ENCODE measurements at places on chromosomes 12 and 14.

DNA sequence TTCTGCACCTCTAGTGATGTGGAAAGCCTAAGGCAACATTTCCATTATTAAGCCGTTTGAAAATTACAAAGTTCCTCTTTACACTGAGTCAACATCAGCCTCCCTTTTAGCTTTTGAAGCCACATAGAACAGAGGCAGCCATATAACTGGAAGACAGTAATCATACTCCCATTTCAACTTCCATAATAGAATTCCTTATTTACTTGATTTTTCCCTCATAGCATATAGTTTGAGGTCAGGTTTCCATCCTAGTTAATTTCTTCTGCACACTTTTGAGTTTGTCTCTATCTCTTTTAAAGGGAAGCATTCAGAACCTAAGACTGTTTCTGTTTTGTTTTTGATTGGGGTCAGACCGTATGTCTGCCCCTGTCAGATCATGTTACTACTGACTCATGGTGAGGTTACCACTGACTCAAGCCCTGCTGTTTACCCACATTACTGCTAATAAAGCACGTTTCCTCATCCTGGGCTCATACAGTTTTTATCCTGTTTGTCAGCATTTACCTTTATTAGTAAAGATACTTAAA, 161.0 kb downstream of the SLC38A4 start:
- no peak for DNase-seq

DNA sequence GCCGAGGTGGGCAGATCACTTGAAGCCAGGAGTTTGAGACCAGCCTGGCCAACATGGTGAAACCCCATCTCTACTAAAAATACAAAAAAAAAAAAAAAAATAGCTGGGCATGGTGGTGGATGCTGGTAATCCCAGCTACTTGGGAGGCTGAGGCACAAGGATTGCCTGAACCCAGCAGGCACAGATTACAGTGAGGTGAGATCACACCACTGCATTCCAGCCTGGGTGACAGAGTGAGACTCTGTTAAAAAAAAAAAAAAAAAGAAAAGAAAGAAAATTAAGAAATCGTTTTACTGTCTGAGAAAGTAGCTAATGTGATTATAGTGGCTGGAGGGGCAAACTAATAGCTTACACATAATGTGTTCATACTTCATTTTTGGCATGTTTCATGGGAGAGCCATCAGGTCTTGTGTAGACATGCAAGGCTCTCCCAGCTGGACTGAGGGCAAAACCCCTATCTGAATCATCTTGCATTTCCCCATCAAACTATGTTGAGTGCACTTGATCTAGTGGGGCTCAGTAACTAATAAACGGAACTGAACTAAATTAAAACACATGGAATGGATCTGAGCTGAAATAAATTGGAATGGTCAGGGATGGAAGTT, 16.2 kb downstream of the KIF21A start:
- DNase-seq: no peak

GRCh38 chr12:102051431-102051965, 10.3 kb downstream of the WASHC3 start:
- DNase-seq: no peak

- DNase-seq: no peak
Observed at GRCh38 chr14:65107200-65107599, 4.9 kb upstream of the MAX start.

DNA sequence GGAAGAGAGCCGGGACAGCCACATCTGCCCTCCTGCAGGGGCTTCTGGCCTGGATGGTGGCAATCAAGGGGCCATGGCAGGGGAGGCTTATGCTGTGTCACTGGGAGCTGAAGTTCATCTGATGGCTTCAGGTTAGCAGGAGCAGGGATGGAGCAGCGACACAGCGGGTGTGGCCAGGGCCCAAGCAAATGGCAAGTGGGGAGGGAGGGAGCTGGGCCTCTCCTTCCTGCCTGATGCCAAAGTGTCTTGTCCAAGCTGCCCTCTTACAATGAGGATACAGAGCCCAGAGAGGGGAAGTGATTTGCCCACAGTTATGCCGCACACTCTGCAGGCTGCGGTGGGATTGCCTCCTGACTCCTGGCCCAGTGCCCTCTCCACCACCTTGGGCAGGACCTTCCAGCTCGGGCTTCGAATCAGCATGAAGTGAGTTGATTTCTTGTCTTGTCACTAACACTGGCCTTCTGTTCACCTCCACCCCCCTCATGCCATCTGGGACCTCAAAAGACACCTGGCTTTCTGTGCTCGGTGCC, 51.3 kb downstream of the IQSEC3 start:
- no peak for DNase-seq

DNA sequence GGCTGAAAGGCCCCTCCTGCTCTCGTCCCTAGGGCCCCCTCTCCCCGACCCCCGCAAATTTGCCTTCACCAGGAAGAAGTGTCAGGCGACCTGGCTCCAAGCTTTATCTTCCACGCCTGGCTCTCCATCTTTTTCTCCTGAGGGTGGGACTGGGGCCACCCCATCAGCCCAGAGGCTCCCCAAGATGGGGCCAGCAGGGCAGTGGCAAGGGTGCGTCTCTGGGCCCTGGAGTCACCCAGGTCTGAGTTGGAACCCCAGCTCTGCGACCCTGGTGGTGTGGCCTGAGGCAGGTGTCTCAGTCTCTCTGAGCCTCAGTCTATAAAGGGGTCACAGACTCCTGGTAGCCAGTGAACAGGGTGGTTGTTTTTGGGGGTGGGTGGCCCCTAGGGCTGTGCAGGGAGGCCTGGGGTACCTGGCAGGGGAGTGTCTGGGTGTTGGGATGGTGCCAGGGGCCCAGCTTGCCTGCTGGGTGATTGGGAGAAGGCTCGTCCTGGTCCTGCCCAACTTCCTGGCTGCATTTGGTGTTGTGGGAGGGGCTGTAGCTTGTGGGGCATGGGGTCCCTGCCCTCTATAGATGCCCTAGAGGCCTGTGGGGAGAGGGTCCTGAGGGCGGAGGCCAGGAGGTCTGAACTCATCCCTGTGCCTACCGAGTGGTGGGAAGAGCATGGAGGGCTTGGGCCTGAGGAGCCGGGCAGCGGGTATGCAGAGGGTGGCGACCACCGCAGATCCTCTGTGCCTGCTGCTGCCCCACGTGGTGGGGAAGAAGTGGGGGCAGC, 7.6 kb downstream of the KIF26A start:
- DNase-seq: no peak

DNA sequence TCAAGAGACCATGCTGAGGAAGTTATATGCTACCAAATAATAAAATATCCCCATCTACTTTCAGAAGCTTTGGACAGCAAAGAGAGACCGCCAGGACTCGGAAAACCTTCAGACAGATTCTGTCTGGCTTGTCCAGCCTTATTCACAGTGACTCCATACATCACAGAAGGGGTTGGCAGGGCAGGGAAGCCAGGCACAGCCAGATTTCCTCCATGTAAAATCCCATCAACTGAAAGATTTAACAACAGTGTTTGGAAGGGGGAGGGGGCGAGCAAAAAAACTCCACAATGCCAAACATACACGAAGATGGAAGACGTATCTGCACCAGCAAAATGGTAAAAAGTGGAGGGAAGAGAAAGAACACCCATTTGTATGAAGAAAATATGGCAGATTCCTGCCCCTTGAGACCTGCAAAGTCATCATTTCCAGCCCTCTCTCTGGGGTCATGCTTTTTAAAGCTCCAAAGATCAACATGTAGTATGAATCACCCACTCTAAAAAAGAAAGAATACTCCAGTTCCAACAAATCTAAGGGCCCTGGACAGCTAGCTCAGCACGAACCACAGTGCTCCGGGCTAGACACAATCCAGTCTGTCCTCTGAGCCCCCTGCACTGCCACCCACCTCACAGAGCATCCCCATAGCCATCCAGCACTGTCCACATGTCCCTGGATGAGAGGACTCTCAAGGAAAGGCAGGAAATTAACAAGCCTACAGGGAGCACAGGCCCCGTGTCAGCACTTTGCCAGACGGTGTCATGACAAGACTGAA, 116.4 kb downstream of the DICER1 start:
- no peak for DNase-seq

GRCh38 chr12:52729147-52729546, 25.8 kb upstream of the KRT77 start:
- DNase-seq: no peak

GRCh38 chr14:25178255-25178654, 128.3 kb upstream of the STXBP6 start:
- DNase-seq: no peak

- peak; percentile 48 for DNase-seq
Observed at GRCh38 chr12:51823875-51824565, 24.5 kb downstream of the FIGNL2 start.

GRCh38 chr14:98731286-98731685, 540.7 kb downstream of the BCL11B start:
- DNase-seq: no peak

- no peak for DNase-seq
Observed at GRCh38 chr12:69497308-69498026, 27.3 kb downstream of the FRS2 start.

DNA sequence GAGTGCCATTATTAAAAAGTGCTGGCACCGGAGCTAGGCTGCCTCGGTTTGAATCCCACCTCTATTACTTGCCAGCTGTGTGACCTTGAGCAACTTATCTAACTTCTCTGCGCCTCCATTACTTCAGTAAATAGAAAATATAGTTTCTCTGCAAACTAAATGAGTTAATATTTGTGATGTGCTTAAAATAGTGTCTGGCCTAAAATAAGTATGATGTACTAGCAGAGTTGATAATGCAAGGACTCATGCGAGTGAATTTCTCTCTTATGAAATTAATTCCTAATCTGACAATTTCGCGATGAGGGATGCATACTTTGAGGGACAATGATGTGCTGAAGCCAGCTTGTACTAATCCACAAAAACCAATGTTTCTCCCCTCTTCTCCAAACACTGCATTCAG, 180.8 kb upstream of the NTF3 start:
- no peak for DNase-seq

GRCh38 chr12:124480469-124481256, 86.7 kb downstream of the NCOR2 start:
- no peak for DNase-seq

- DNase-seq: no peak
Observed at GRCh38 chr12:77648716-77649115, 182.0 kb upstream of the NAV3 start.

DNA sequence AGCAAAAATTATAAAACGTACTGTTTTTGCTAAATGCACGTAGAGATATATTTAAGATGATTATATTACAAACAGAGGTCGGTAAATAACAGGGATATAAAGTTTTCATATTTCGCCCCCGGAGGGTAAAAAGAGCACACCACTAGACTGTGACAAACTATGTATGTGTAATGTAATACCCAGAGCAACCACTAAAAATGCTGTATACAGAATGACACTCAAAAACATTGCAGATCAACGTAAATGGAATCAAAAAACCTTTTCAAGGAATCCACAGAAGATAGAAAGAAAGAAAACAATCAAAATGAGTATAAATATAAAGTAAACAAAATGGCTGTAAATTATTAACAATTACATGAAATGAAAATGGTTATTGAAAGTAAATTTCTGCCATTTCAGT, 37.6 kb upstream of the PRB4 start:
- no peak for DNase-seq

- DNase-seq: no peak
Observed at GRCh38 chr12:27762757-27763156, 17.3 kb upstream of the KLHL42 start.

GRCh38 chr14:68884031-68885030, 91.5 kb upstream of the ZFP36L1 start:
- no peak for DNase-seq

DNA sequence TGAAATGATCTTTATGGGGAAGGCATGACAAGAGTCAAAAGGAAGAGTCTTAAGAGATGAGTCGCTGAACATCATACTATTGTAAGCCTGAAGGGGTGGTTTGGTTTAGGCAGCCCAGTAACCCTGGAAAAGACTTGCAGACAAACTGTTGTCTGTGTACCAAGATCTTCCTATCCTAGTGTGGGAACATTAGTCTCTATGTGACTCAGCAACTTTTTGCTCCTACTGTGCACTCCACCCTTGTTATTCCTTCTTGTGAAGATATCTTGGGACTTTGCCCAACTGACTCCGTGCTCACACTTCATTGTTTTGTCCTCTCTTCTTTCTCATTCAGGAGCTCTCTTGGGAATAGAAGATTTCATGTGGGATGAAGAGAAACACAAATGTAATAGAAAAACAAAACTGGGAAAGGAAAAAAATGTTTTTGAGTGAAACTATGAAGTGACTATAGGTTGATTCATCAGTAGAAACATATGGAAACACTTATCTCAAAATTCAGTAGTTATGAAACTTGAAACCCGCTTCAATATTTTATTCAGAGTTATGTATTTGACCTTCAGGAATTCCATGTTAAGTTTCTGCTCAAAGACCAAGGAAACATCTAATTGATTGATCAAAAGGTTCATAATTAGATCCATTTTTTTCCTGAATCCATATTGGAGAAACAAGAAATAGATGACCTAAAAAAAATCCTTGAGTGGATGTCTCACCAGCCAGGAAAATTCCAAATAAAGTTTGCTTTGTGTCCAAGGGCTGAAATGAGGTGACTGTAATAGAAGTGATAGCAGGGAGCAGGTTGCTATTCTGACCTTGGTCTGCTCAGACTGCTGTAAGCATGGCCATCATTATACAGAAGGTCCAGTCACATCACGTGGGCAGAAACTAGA, 67.2 kb downstream of the BTG1 start:
- no peak for DNase-seq

GRCh38 chr12:92206596-92206995, 61.0 kb upstream of the BTG1 start:
- no peak for DNase-seq

DNA sequence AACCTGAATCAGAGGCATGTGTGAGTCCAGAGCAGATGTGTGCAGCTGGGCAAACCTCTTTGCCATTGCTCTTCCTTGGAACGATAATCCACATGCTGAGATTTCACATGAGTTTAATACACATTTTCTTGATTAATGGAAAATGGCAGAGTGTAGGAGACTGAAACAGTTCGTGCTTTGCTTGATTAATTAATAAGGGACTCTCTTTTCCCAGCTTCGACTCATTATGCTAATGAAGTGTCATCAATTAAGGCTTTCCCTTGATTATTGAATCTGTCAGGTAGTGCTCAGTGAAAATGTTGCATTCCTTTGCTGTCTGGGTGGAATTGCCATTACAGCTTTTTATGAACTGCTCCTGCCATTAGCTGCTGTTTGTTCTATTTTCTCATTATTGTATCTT, 487.7 kb upstream of the NOVA1 start:
- no peak for DNase-seq

- DNase-seq: no peak
Observed at GRCh38 chr14:97217111-97217885, 420.1 kb downstream of the VRK1 start.

- DNase-seq: no peak
Observed at GRCh38 chr12:80941916-80942315, 4.2 kb upstream of the LIN7A start.

GRCh38 chr12:117025481-117026151, 73.6 kb downstream of the TESC start:
- peak; percentile 62 for DNase-seq

DNA sequence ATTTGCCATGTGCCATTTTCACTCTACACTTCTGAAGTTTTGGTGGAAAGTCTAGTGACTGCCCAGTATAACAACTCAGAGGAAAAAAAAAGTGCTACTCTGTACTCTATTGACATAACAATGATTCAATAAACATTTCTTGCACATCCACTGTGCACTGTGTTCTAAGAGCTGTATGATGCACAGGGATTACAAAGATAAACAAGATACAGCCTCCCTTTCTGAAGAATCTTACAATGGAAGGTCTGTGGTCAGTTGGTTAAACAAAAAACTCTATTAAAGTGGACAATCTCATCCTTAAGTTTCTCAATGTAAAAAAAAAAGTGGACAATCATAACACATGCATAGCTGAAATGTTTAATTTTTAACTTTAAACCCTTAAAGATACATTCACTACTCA, 105.7 kb upstream of the RASSF8 start:
- no peak for DNase-seq

All from NCI-H187 (cell line).